ENCODE measurements at places on chromosomes 1 and 21.

GRCh38 chr21:45551316-45551715 is 9.1 kb upstream of the SLC19A1 start:
- peak; percentile 67 for DNase-seq

DNA sequence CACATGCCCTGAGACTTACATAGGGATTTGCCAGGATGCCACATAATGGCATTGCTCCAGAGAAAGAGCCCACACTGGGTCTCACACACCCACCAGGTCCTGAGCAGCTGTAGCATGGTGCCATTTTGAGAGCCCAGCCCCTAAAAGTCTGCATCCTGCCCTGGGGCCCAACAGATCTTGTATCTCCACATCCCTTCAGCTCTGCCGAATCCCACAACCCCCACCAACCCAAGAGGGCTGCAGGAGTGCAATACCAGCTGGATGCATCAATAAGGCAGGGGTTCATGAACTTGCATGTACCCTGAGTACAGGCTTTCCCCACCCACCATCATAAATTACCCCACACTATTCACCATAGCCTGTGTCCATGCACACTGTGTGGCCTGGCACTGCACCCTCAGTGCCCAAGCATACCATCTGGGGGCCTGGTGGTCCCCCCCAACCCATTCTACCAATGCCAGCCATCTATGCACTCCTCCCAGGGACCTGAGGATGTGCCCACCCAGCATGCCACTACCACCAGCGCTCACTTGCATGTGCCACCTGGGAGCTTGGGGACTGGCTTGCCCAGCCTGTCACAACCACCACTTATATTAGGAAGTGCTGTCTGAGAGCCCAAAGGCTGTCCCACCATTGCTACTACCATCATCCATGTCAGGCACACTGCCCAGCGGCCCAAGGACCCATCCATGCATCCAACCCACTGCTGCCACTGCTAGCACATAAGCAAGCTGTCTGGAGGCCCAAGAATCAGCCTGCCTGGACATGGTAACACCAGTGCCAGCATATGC is 4.1 kb upstream of the KRTAP12-2 start:
- no peak for DNase-seq

DNA sequence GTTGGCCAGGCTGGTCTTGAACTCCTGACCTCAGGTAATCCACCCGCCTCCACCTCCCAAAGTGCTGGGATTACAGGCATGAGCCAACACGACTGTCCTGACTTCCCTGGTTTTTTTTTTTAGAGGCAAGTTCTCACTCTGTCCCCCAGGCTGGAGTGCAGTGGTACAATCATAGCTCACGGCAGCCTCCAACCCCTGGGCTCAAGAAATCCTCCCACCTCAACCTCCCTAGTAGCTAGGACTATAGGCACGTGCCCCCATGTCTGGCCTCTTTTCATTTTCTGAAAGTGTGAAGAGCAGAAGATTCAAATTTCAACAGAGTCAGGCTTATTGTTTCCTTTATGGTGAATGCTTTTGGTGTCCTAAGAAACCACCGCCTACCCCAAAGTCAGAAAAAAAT is 21.7 kb upstream of the SOX13 start:
- DNase-seq = no peak

DNA sequence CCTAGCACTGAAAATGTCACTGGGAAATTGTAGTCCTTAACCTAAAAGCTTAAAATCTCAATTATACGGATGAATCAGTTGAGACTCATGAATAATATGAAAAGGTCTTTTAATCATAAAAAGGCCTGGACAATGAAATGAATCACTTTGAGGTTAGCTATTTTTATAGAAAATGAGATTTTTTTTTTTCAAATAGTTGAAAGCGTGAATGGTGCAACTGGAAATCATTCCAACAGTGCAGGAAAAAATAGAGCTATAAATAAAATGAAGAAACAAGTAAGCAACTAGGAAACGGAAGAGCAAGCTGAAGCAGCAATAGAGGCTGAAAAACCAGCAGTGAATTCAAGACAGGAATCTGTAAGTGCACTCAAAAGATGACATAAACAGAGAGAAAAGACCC is 142.9 kb downstream of the BACH1 start:
- no peak for DNase-seq

GRCh38 chr1:48450505-48450904 is 21.5 kb downstream of the SPATA6 start:
- no peak for DNase-seq

GRCh38 chr1:28830814-28831213 is 18.8 kb downstream of the OPRD1 start:
- DNase-seq = no peak

- no peak for DNase-seq
These were observed 93.8 kb upstream of the COL6A1 start for GRCh38 chr21:45887788-45888187.

GRCh38 chr1:54401799-54402198 is 4.4 kb downstream of the SSBP3 start:
- DNase-seq = no peak

- no peak for DNase-seq
These were observed 128.6 kb downstream of the LRIG2 start for GRCh38 chr1:113201560-113201959.

- DNase-seq = no peak
These were observed 94.3 kb upstream of the MPC2 start for GRCh38 chr1:168031198-168031597.

- peak; percentile 81 for DNase-seq
These were observed at the start of gene SLAMF7 for GRCh38 chr1:160739098-160739511. Gene SLAMF7 (plus strand): TSS chr1:160739247. CDS start chr1:160739302, 55 bp downstream.

DNA sequence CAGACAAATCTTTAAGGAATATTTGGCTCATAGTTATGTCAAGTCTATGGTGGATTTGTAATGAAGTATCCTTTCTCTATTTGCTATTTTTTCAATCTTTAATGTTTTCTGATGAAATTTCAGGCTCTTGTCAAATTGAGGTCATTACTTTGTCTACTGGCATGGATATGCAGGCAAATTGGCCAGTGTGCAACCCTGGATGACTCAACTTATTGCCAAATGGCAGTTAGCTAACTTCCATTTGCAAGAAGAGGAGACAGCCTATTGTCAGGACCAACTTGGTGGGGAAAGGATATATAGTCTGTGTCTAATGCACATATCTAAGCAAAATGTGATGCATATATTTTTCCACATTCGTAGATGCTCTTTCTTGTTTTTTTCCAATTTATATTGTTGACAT is 530.5 kb downstream of the PTBP2 start:
- no peak for DNase-seq

DNA sequence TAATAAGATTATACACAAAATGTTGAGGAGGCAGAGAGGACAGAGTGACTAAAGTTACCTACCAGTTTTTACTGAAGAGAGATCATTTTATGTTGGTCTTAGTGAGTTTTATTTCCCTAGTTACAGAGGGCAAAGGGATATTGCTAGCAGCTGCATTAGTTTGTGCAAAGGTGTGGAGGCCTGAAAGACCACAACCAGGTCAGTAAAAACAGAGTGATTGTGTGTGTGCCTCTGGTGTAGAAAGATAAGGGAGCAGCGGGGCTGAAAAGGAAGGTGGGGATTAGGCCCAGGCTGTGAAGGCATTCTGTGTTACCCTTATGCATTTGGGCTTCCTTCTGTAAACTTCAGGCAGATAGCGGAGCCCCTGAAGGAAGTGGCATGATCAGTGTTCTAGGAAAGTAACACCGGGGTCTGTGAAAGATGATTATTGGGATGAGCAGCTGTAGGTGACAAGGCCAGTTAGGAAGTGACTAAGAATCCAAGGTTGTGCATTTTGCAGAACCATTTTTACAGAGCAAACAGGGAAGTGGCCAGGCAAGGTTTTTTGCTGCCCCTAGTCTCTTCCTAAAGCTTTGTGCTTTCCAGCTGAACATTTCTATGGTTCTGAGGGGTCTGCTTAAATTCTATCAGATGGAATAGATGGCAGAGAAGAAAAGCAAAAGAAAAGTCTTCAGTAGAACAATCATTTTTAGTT is 3.7 kb downstream of the GADD45A start:
- no peak for DNase-seq

DNA sequence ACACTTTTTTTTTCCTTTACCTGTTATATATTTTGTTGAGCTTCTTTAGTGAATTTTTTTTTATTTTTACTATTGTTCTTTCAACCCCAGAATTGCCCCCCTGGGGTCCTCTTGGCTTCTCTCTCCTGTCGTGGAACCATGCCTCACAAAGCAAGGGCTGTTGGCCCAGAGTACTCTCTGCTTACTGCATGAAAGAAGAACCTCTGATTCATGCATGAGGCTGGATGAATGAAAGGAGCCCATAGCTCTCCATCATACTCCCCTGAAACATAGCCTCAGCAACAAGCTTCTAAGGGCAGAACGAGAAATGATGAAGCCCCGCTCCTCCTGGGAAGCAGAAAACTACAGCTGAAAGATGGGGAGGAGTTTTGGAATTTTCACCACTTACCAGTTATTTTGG is 1441.0 kb downstream of the BRINP3 start:
- DNase-seq = no peak

- DNase-seq = no peak
These were observed 472.3 kb upstream of the VAMP3 start for GRCh38 chr1:7298749-7299151.

- DNase-seq = peak; percentile 88
These were observed 20.0 kb downstream of the MEF2D start for GRCh38 chr1:156480411-156481192.

GRCh38 chr1:85153149-85153891 is 47.5 kb downstream of the SYDE2 start:
- DNase-seq = no peak

DNA sequence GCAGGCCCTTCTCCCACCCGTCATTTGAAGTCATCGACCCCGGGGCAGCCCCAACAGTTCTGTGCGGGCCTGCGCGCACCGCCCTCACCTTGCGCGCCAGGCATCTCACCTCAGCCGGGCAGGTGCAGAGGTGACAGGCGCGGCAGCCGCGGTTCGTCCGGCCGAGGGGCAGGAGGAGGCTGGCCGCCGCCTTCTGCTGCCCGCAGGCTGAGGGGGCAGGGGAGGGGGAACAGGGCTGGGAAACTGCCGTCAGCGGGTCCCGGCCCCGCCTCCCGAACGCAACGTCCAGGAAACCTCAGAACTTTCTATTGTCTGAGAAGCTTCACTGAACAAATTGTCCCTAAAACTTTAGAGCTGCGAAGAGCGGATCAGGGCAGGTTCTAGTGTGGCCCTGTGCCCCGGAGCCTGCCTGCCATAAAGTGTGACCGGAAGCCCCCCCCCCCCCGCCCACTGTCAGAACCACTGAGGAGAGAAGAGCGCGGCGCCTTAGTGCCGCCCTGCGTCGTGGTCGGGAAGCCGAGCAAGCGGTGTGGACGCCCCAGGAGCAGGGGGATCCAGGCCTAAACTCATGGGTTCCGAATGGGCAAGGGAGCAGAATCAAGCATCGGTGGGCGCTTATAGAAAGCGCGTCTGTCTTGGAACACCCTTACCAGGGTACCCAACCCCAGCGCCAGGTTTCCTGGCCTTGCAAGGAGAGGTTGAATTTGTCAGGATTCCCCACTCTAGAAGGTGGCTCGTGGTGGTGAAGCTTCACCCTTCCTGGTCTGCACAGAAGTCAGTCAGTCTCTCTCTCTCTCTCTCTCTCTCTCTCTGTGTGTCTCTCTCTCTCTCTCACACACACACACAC is 13.3 kb upstream of the TBX15 start:
- DNase-seq = peak; percentile 15

GRCh38 chr21:42233067-42233961 is 14.4 kb downstream of the ABCG1 start:
- DNase-seq = peak; percentile 90

DNA sequence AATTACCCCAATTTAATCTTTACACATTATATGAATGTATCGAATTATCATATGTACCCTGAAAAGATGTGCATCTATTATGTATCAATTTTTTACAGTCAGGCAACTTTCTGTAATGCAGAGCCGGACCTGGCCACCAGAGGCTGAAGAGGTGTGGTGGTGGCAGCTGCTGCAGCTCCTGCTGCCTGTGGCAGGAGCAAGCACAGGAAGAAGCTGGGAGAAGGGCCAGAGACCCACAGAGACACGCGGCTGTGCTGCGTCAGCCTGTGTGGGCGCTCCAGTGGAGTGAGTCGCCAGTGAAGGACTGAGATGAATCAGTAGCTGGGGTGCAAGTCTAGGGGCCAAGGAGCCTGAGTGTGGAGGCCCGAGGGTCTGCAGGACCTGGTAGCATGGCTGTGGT is 74.3 kb upstream of the COG2 start:
- DNase-seq = no peak

DNA sequence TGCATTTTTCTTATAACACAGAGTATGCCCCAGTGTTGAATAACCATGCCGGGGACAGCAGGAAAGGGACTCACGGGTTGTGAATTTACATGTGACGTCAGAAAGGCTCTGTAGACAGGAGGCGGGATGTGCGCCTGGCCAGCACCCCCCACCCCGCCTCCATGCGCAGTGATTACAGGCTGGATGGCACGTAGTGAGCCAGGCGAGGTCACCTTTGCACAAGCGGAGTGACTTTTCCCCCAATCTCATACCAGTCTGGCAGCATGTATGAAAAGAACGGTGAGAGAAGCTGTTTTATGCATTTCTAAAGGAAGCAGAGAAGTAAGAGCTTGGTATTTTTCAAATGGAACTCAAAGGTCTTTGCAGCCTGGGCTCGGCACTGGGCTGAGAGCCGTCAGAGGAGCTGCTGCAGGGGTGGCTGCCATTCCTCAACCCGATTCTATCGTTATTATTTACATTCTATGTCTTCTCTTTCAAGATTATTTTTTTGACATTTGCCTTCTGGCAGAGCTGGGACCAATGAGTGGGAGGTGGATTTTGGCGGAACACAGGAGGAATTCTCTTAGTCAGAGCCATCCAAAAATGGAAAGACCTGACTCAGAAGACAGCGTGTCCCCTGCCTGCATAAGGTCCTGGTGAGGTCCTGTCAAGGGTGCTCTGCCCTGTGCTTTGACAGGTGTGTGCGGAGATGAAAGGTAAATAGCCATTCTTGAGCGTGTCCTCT is 115.6 kb upstream of the SLC45A1 start:
- no peak for DNase-seq

DNA sequence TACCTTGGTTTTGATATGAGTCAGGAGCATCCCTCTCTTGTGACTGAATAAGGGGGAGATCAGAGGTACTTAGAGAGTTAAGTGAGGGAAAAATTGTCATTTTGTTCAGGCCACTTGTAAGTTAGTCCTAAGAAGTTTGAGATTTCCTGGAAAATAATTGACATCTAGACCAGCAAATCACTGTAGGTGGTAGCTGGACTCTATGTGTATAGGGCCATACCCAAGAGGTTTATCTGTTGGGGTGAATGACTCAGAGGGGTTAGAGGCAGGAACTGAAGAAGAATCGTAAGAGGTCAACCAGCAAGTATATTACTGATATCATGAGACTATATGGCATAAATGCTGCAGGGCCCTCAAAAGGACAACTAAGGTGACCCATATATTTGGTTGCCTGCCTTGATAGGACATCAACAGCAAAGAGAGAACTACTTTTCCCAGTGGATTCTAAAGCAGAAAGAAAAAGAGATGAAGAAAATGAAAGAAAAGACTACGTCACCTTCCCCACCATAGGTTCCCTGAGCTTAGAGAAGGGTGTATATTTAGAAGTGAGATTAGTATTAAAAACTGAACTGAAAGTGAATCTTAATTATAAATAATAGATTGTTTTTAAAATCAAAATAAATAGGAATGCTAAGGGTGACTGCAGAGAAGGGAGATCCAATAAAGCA is 8.0 kb upstream of the RNPC3 start:
- DNase-seq = no peak
